Stimulated activated CD4-positive, alpha-beta T cell treated with anti-CD3 and anti-CD28 coated beads, Interleukin-15, amount 100 ng/mL, for 1 hour (primary cell): ENCODE measurements at places on chromosomes 2 and 18.

- DNase-seq, result no peak
These were observed 29.6 kb downstream of the IGFBP5 start for GRCh38 chr2:216665717-216666116.

DNA sequence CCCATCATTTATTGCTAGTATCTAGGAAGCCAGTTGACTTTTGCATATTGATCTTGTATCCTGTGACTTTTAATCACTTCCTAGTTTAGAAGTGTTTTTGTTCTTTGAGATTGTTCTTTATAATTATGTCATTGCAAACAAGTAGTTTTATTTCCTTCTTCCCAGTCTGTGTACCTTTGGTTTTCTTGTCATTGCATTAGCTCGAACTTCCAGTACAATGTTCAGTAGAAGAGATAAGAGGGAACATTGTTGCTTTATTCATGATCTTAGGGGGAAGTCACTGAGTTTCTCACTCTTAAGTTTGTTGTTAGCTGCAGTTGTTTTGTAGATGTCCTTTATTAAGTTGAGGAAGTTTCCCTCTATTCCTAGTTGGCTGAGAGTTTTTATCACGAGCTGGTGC is 61.0 kb downstream of the TRAPPC12 start:
- DNase-seq, result no peak

DNA sequence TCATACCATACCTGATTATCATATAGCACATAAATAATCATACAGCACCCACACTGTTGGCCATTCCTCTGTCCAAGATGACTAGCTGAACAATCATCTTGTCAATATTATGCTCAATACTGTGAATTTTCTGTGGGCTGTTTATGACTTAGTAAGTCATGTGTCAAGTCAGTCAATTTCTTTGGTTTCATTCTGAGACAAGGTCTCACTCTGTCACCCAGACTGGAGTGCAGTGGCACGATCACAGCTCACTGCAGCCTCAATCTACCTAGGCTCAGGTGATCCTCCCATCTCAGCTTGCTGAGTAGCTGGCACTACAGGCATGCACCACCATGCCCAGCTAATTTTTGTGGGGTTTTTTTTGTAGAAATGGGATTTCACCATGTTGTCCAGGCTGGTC is 5.7 kb downstream of the MCM6 start:
- DNase-seq, result no peak

DNA sequence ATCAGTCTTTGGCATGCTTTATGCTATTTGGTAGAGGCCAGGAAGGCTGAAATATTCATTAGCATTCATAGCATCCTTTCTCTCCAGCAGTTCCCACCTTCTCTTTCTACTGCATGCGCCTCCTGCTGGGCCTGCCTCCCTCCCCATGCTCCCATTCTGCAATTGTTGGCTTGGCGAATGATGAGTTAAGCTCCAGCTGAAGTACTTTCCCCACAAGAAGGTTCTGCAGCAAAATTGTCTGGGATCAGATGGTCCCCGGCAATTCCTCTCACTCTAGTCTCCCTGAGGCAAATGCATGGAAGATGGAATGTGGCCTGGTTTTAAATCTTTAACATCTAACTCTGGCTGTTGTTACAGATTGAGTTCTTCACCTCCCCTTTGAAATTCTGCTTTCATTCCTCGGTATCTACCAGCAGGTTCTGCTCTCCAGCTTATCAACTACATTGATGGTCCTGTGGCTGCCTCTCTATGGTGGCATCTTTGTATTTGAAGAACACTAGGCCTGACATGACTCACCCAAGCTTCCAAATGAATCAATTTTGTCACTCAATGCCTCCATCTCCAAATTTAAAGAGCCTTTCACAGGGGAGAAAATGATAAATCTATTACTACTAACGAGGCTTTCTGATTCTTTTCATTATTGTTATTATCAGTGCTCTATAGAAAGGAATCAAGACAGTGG is 55.9 kb downstream of the KCTD18 start:
- DNase-seq, result no peak

DNA sequence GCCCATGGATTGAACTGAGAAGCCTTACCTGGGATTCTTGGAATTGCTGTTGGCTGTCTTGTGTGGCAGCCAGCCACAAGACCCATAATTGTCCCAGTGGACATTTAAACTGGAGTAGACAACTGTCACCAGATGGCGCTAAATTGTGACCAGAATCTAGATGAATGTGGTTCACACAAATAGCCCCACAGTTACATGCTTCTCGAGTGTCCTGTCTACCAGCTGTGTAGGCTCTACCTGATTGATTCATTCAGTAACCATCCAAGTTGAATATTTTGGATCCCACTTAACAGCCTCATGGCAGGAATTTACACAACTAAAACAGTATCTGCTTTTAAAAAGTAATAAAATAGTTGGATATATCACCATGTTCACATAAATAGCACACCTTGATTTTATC is 73.2 kb downstream of the MAP4K4 start:
- DNase-seq, result no peak

- DNase-seq, result no peak
These were observed 171.9 kb upstream of the CNTNAP5 start for GRCh38 chr2:123853161-123853560.

- DNase-seq, result no peak
These were observed 45.9 kb downstream of the PNO1 start for GRCh38 chr2:68203587-68203986.

- no peak for DNase-seq
These were observed 23.7 kb downstream of the CRACDL start for GRCh38 chr2:98912221-98912851.

DNA sequence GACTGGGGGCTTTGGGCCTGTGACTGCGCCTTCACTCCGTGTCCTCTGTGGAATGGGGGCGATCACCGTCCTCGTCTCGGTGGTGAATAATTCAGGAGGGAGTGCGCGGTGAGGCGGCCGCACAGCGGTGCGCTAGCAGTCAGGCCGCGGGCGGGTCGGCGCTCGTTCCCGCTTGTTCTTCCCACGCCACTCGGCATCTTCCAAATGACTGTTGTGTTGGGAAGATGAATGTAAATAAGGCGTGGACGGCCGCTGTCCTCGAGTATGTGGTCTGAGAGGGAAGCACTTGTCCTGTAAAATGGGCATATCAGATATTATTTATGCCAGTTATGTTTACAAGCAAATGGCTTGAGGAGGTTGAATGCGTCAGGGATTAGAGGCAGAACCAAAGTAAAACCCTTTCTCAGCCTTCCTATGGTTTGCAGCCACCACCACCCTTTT is 608 bp upstream of the VPS4B start:
- no peak for DNase-seq

DNA sequence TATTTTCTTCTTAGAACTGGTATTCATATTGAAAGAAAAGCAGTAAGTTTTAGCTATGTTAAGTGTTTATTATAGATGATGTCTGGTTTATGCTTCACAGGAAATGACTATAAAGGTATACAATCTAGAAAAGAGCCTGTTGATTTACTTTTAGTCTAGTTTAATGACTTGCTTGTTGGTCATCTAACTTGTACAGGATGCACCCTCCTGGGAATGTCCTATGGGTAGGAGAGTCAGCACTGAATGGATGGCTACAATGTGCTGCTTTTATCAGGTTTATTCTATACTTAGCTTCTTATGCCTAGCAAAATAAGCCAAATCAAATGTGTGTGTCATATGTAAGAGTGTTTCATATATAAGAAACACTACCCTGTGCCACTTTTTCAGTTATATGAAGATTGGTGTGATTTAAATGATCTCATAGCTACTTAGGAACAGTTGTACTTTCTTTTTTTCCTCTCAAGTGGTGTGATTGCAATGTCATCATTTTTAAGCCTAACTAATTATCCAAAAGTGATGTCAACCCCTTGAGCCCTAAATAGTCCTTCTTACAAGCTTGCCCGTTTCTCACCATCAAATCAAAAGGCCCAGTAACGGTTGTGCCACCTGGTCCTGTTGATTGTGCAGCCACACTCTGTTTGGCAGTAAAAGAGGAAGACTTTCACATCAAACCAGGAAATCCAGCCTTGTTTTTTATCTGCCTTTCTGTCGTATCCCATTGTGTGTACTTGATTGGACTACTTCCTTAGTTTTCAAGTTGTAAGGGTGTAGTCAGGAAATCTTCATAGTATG is 176.0 kb downstream of the DIS3L2 start:
- no peak for DNase-seq
